ENCODE measurements at places on chromosomes 1 and 21.

GRCh38 chr21:27269644-27270043 is 302.8 kb upstream of the ADAMTS5 start:
- no peak for DNase-seq

DNA sequence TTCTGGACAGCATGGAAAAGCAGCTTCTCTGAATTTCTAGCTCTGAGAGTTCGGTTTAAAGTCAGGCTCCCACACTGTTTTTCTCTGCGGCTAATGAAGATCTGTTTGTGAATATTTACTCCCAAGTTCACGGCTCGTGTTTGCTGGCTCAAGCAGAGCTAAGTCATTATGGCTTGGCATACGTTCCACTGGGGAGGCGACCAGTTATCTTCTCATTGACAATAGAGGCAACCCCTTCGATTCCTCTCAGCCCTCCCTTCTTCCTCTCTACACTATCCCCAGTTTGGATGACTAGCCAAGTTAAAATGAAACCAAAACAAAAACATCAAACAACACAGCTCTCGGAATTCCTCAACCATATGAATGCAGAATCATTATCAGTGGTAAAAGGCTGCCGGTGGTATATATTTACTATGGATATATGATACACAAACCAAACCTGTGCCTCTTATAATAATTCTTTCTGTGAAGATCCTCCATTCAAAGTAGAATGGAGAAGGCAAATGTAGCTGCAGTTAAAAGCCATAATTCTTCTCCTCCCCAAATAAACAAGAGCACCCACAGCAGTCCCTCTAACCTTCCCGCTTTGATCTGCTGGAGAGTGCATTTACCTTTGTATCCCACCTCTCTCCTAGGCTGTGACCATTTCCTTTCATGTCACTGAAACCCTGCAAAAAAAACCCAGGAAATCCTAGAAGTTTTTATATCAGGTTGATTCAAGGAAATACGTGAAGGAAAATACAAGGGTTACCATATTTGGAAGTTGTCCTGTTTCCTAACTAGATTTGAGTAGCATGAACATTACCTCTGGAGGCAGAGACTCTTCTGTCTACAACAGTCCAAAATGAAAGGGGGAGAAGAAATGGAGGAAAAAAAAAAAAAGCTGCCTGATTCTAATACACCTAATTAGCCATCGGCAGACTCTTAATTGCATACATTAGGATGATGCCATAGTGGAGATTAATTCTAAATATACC is 108.3 kb upstream of the USH2A start:
- no peak for DNase-seq

DNA sequence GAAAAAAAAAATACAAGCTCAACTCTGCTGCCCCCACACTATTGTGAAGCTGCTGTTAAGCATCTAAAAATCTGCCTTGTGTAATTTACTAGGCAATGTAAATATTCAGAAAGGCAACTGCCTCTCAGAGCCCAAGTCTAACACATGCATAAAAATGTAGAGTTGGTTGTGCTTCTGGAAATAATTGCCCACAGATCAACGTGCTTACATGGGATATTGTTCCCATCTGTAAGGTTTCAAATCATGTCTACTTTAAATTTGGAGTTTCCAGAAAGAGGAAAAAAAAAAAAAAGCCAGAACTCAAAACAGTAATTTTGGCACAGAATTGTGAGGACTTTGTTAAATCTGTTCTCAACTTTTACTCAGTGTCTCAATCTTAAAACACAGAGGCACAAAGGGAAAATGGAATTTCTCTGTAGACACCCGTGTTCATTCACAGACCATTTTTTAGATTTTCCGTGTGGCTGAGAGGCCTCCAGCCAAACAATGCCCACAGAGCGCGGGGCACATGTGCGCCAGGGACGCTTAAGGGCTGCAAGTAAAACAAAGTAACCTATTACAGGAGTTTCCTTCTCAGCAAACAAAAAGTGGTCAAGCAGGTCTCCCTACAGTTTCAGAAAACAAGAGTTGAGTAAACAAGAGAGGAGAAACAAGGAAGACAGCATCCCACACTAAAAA is 115.5 kb downstream of the RERE start:
- DNase-seq = peak; percentile 76

- no peak for DNase-seq
These were observed 371.3 kb downstream of the PBX1 start for GRCh38 chr1:164930241-164930640.

GRCh38 chr1:28642056-28642846 is 616 bp downstream of the TAF12 start:
- DNase-seq = no peak

Data from islet precursor cell (in vitro differentiated cells).